ENCODE measurements at places on chromosomes 1 and 21. TPM values are rescaled to one million over a fixed set of nuclear protein-coding genes. Genes with fewer than 3 reads are reported as not detected.

The SPRR2G gene
- total RNA-seq: not detected

The NFIA gene
- 36.9 TPM for total RNA-seq

The PCP4L1 gene
- 27.9 TPM for total RNA-seq

The MUTYH gene
- total RNA-seq: 16.4 TPM

The BCL2L15 gene
- total RNA-seq: 0.69 TPM

The LSS gene
- total RNA-seq: 44.3 TPM

The KRTAP12-3 gene
- total RNA-seq: not detected

The RORC gene
- total RNA-seq: 0.23 TPM

The ACBD3 gene
- total RNA-seq: 52.4 TPM

The TMEM200B gene
- total RNA-seq: 1.8 TPM

The TRIM58 gene
- total RNA-seq: 8.3 TPM

The THRAP3 gene
- total RNA-seq: 105 TPM

The TMPRSS15 gene
- total RNA-seq: 0.23 TPM

The LGR6 gene
- total RNA-seq: 1.6 TPM

The USP33 gene
- total RNA-seq: 189 TPM

The TSTD1 gene
- total RNA-seq: 52.1 TPM

The TMEM269 gene
- 0.46 TPM for total RNA-seq

The OR10Z1 gene
- total RNA-seq: not detected

The SLC22A15 gene
- 28.6 TPM for total RNA-seq

The OR2W3 gene
- 6.0 TPM for total RNA-seq

The OR6K3 gene
- not detected for total RNA-seq

The AK4 gene
- total RNA-seq: 14.5 TPM

The PRKAB2 gene
- total RNA-seq: 34.1 TPM

The NBL1 gene
- 43.1 TPM for total RNA-seq

The C1orf141 gene
- 0.69 TPM for total RNA-seq

The RXRG gene
- total RNA-seq: 70.8 TPM

The COL6A1 gene
- 65.0 TPM for total RNA-seq

The PROX1 gene
- total RNA-seq: 85.6 TPM

The OR10T2 gene
- not detected for total RNA-seq

The F11R gene
- 11.5 TPM for total RNA-seq

The INSRR gene
- 0.46 TPM for total RNA-seq

The NMNAT2 gene
- 51.0 TPM for total RNA-seq

The ADCY10 gene
- 0.69 TPM for total RNA-seq

The S100A7A gene
- not detected for total RNA-seq

The CHIA gene
- total RNA-seq: not detected

The NUDT4B gene
- 5.5 TPM for total RNA-seq

The UTS2 gene
- not detected for total RNA-seq

The WNT3A gene
- not detected for total RNA-seq

The ZSWIM5 gene
- 22.1 TPM for total RNA-seq

The LRRIQ3 gene
- total RNA-seq: 2.5 TPM

The RNU1-4 gene
- total RNA-seq: under 0.01 TPM

The GREM2 gene
- 5.3 TPM for total RNA-seq

The RNF186 gene
- not detected for total RNA-seq

The TGFB2 gene
- total RNA-seq: 30.7 TPM

Data from diencephalon (tissue), 1 donor.